ENCODE measurements at places on chromosomes 7 and 10. TPM values are rescaled to one million over a fixed set of nuclear protein-coding genes. Genes with fewer than 3 reads are reported as not detected.

The CACNA2D1 gene
- 128 TPM for total RNA-seq

The PAPOLB gene
- total RNA-seq, result 0.22 TPM

The HABP2 gene
- total RNA-seq, result not detected

The NEURL1 gene
- total RNA-seq, result 1.1 TPM

The ADAM12 gene
- total RNA-seq, result 0.92 TPM

The LRRC17 gene
- 3.1 TPM for total RNA-seq

The SYT15B gene
- 1.5 TPM for total RNA-seq

- no peak for DNase-seq
- no peaks in the 10 kb centered on the region for H3K27me3 ChIP-seq
- no peaks in the 10 kb centered on the region for H3K36me3 ChIP-seq
- H3K4me1 ChIP-seq, result peaks cover 27% of the 10 kb centered on the region
Measured at GRCh38 chr10:131899695-131900349, 986 bp upstream of the PPP2R2D start.

GRCh38 chr7:132815130-132815529 lies 238.9 kb upstream of the PLXNA4 start:
- H3K4me3 ChIP-seq, result no peak overlapping the region
- no peak for DNase-seq
- peaks cover 4% of the 10 kb centered on the region for H3K4me1 ChIP-seq
- H3K27me3 ChIP-seq, result no peaks in the 10 kb centered on the region
- H3K36me3 ChIP-seq, result no peaks in the 10 kb centered on the region

DNA sequence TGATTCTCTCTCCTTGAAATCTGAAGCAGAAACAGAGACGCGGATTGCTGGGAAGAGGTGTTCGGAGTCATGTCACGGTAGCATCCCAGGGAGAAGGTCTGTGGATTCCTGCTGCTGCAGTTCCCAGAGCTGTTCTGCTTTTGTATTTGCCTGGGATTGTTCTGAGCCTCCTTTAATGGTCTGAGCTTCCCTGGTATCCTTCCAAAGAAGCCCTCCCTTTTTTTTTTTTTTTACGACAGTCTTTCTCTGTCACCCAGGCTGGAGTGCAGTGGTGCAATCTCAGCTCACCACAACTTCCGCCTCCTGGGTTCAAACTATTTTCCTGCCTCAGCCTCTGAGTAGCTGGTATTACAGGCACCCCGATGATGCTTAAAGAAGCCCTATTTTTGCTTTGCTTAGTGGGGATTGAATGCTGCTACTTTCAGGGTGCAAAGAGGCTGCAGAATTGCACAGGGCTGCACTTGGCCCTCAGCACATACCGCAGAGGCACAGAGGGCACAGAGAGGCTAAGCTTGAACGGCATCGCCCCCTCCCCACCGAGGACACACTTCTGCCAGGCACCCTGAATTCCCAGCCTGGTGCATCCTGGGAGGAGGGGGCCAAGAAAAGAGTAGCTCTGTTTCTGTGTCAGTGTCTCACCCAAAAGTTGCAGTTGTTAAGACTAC lies 208.6 kb upstream of the GALNT17 start:
- no peak overlapping the region for H3K4me3 ChIP-seq
- H3K4me1 ChIP-seq, result no peaks in the 10 kb centered on the region

DNA sequence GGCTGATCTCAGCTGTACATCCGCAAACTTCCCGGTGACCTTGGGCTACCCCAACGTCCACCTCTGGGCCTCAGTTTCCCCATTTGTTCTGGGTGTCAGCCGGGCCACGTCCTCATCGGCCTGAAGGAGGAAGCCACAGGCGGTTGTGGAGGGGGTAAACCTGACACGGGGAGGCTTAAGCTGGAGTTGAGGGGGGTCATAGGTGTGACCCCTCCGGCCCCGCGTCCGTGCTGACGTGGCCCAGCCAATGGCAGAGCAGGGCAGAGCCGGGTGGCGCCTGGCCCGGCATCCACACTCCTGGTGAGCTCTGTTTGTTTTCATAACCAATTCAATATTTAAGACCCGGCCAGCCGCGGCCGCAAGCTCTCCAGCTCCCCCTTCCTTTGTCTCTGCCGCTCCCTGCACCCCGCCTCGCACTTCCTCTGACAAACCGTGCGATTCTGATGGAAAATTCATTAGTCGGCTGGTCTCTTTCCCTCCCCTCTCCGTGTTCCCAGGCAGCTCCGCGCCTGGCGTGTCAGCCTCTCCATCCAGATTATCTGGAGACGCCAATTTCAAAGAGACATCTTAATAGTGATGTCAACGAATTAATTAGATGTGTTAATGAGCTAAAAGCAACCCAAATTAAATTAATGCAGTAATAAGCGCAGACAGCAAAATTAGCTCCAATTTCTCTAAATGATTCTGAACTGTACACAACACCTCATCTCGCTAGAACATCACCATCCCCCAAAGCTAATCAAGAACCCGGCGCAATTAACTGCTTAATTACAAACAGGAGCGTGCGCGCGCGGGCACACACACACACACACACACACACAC lies 55.4 kb downstream of the MICALL2 start:
- no peaks in the 10 kb centered on the region for H3K36me3 ChIP-seq
- H3K27me3 ChIP-seq, result peaks cover 4% of the 10 kb centered on the region
- H3K4me1 ChIP-seq, result peaks cover 4% of the 10 kb centered on the region
- peak; percentile 10 for DNase-seq

DNA sequence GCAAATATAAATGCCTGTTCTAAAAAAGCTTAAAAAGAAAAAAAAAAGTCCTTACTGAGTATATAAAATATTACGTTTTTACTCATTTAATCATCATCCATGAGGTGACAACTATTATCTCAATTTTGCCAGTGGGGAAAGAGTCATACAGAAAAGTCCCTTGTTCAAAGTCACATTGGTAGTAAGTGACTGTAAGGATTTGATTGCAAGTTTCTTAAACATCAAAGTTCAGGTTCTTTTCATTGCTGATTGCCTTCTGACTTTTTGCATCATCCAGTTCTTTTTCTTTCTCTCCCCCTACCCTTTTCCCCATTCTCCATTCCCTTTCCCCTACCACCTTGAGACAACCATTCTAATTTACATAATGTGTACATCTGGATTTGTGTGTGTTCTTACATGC lies 363.3 kb downstream of the NRG3 start:
- DNase-seq, result no peak
- no peak overlapping the region for H3K4me3 ChIP-seq
- no peaks in the 10 kb centered on the region for H3K27me3 ChIP-seq
- H3K27ac ChIP-seq, result no peak overlapping the region

DNA sequence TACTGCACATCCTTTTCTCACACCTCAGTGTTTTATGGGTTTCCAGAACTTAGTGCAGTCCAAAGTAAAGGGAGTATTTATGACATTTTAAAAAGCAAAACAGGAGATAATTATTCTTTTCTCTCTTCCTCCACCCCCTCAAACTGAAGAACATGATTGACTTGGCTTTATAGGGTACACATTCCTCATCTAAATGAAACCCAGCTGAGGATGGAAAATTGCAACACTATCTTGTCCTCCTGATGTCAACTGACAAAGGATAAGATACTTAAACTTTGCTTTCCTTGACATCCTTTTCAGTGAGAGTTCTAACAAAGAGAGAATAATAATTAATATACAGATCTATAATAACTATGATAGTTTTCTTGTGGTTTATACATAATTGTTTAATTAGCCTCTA lies 299.1 kb downstream of the BBS9 start:
- H3K27me3 ChIP-seq, result no peaks in the 10 kb centered on the region
- no peak overlapping the region for H3K4me3 ChIP-seq
- H3K36me3 ChIP-seq, result no peaks in the 10 kb centered on the region
- H3K4me1 ChIP-seq, result no peaks in the 10 kb centered on the region
- H3K27ac ChIP-seq, result no peak overlapping the region

- no peak overlapping the region for H3K27ac ChIP-seq
- H3K4me1 ChIP-seq, result no peaks in the 10 kb centered on the region
- no peaks in the 10 kb centered on the region for H3K27me3 ChIP-seq
- no peak for DNase-seq
Measured at GRCh38 chr7:21886396-21886795, 59.3 kb downstream of the CDCA7L start.

DNA sequence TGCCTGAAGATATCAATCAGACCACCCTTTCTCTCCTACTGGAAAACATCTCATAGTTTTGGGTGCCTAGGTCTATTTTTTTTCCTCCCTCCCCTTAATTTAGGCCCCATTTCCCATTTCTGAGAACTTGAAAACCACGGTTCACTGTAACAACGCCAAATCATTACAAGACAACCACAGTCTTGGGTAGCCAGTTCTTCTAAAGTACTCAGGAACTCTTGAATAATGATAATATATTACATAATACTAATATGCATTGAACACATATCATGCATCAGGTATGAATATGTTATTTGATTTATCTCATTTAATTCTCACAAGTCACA lies 185.1 kb upstream of the ADO start:
- DNase-seq, result no peak
- no peak overlapping the region for H3K27ac ChIP-seq
- H3K36me3 ChIP-seq, result no peaks in the 10 kb centered on the region
- H3K4me1 ChIP-seq, result no peaks in the 10 kb centered on the region
- H3K27me3 ChIP-seq, result no peaks in the 10 kb centered on the region

DNA sequence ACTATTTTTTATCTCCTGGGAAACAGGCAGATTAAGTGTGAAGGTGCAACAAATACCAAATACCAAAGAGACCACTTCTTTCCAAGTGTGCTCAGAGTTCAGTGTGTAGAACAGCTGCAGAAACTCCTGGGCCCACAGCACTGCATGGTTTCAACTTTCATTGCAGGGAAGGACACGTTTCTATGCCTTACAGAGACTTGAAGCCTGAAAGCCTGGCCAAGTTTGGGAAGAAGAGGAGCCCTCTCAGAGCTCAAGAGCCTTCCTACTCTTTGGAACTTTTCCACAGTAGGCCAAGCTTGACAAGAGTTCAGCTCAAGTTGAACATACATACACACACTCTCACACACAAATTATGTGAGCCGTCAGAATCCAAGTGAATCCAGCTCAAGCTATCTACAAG lies 2.5 kb downstream of the HOXA4 start:
- no peak for DNase-seq
- H3K36me3 ChIP-seq, result no peaks in the 10 kb centered on the region
- H3K27me3 ChIP-seq, result peaks cover 20% of the 10 kb centered on the region
- H3K27ac ChIP-seq, result no peak overlapping the region

GRCh38 chr10:74328388-74328787 lies 177.4 kb downstream of the ADK start:
- H3K27ac ChIP-seq, result no peak overlapping the region
- H3K36me3 ChIP-seq, result no peaks in the 10 kb centered on the region
- no peak overlapping the region for H3K4me3 ChIP-seq
- H3K4me1 ChIP-seq, result no peaks in the 10 kb centered on the region
- no peaks in the 10 kb centered on the region for H3K27me3 ChIP-seq
- DNase-seq, result no peak

DNA sequence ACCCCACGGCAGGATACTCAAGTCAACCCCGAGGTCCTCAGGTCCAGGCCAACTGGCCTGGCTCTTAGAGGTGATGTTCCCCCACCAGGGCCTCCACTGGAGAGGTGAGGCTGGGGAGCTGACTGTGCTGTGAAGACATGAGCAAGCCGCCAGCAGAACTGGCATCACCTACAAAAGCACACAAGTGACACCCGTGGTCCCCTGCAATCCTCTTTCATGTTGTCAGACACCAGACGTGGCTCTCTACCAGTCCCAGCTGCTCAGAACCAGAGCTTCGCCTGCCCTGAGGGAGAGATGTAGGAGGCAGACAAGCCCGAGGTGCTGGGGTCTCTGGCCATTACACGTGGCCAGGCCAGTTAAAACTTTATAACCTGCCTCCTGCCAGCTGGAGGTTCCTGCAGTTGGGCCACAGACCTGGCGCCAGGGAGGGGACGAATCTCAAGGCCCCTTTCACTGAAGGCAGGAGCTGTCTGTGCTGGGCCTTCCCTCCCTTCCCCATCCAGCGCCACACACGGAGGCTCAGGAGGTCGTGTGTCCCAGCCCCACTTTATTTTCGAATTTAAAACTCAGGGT lies 2.2 kb downstream of the COMTD1 start:
- no peaks in the 10 kb centered on the region for H3K27me3 ChIP-seq
- peaks cover 25% of the 10 kb centered on the region for H3K4me1 ChIP-seq
- peak overlapping the region; percentile 53 for H3K27ac ChIP-seq
- H3K36me3 ChIP-seq, result no peaks in the 10 kb centered on the region

GRCh38 chr10:91576096-91576545 lies 56.8 kb downstream of the PPP1R3C start:
- H3K4me3 ChIP-seq, result no peak overlapping the region
- peaks cover 8% of the 10 kb centered on the region for H3K4me1 ChIP-seq
- no peak overlapping the region for H3K27ac ChIP-seq
- no peaks in the 10 kb centered on the region for H3K27me3 ChIP-seq
- DNase-seq, result no peak

DNA sequence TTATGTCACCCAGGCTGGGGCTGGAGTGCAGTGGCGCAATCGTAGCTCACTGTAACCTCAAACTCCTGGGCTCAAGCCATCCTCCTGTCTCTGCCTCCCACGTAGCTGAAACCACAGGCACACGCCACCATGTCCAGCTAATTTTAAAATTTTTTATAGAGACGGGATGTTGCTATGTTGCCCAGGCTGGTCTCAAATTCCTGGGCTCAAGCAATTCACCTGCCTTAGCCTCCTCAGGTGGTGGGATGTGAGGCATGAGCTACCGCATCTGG lies 123.2 kb upstream of the PARD3 start:
- H3K4me1 ChIP-seq, result no peaks in the 10 kb centered on the region
- H3K36me3 ChIP-seq, result no peaks in the 10 kb centered on the region
- H3K27ac ChIP-seq, result no peak overlapping the region
- no peak for DNase-seq
- no peak overlapping the region for H3K4me3 ChIP-seq

DNA sequence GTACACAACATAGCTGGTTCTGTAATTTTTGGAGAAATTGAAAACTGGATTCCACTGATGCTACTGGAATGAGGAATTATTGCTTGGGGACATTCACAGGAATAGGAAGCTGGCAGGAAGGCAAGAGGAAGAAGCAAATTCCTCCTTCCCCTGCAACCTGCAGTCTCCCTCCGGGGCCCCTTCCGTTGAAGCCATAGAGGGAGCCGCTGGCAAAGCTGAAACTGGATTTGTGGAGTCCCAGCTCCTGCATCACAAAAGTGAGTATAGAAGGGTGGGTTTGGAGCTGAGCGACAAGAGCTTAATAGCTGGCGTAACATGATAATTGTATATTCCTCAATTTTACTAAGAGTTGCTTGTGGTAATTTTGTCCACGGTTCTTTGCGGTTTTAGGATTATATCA lies 190.8 kb downstream of the ADRA2A start:
- H3K27ac ChIP-seq, result no peak overlapping the region
- H3K4me1 ChIP-seq, result no peaks in the 10 kb centered on the region
- no peak overlapping the region for H3K4me3 ChIP-seq

- no peak overlapping the region for H3K27ac ChIP-seq
- H3K4me1 ChIP-seq, result peaks cover 4% of the 10 kb centered on the region
- no peak overlapping the region for H3K4me3 ChIP-seq
- no peaks in the 10 kb centered on the region for H3K36me3 ChIP-seq
- DNase-seq, result peak; percentile 25
Measured at GRCh38 chr10:2985729-2986232, 81.6 kb upstream of the PFKP start.

DNA sequence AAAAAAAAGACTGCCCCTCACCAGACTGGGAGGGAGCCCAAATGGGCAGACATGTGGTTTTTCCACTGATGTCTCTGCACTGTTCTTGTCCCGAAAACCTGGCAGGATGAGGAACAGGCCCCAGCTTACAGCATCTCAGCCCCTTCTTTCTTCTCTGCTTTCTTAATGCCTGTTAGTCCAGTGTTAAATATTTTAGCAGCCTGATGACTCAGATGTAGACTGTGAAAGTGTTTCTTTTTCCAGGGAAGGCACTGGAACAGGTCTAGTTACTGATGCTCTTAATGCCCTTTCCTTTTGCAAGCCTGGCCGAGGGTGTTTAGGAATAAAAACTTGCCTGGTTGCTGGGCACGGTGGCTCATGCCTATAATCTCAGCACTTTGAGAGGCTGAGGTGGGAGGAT lies 107.7 kb downstream of the TACC2 start:
- no peaks in the 10 kb centered on the region for H3K36me3 ChIP-seq
- H3K27me3 ChIP-seq, result no peaks in the 10 kb centered on the region
- no peak for DNase-seq
